ENCODE measurements at places on chromosomes 4 and X.

- DNase-seq: no peak
Observed at GRCh38 chr4:173991814-173992213, 291.7 kb downstream of the FBXO8 start.

- no peak for DNase-seq
Observed at GRCh38 chrX:68490644-68491043, 8.2 kb upstream of the YIPF6 start.

- DNase-seq: no peak
Observed at GRCh38 chr4:86894455-86894854, 2.2 kb upstream of the C4orf36 start.

DNA sequence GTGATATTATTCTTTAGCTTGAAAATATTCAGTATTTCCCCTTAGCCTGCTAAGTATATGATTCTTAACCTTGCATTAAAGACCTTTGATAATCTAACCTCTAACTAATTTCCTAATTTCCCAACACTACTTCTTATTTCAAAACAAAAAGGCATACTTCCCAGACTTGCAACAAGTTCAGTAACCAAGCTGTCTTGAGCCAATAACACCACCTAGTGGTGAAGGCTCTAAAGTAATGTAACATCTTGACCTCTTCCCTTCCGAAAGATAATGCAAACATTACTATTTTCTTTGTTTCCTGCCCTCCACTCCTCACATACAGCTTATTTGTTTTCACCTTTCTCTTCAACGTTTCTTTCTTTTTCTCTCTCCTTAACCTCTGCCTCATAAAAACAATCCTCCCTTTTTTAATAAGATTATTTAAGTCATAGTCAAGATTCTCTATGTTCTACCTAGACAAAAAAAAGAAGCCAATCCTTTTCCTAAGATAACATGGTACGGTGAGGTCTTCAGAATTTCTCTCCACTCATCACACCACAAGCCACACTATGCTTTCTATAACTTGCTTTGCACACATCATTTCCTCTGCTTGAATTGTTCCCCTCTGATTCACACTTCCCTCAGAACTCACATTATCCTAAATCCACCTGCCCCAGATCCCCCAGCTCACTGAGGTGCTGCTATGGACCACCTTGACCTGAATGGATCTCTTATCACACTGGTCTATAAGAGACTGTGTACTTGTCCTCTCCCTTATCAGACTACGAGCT, 3.5 kb downstream of the FAT1 start:
- no peak for DNase-seq

DNA sequence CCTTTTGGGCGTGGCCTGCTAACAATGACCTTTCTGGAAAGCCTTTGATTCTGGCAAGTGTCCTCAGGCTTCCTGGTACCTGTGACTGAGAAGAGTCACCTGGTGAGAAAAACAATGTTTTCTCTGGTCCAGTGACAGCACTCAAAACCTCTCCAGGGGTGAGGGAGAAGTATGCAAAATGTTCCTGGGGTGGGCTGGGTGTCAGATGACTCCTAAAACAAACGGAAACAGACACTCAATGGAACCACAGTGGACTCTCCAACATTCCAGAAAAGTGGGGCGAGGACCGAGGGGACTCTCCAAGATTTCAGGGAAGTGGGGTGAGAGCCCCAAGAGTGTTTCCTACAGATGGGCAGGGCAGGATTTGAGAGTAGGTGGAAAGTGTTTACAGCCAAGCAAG, 69.5 kb downstream of the ANAPC4 start:
- DNase-seq: no peak

GRCh38 chrX:57607295-57608187, 15.7 kb downstream of the ZXDB start:
- DNase-seq: no peak

- no peak for DNase-seq
Observed at GRCh38 chr4:158808399-158808798, 39.6 kb downstream of the FNIP2 start.

Data from CD4-positive, alpha-beta T cell treated with Interleukin-4 for 4 hours (primary cell).